ENCODE measurements at places on chromosomes 2 and 18.

DNA sequence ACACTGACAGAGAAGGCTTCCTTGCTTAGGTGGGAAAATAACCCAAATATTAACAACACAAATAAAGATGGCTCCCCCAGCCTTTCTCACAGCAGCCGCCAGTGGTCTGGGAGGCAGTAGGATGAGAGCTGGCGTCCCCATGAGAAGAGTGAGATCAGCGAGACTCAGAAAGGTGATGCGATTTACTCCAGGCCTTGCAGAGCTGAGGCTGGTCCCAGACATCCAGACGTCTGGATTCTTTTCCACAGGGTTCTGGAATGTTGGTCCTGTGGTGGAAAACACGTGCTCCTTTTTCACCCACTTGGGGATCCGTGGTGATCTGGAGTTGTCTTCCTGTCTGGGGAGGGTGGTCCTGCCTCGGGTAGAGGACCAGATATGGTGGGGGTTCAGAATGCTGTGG, 190.6 kb downstream of the CTIF start:
- DNase-seq: peak; percentile 39

DNA sequence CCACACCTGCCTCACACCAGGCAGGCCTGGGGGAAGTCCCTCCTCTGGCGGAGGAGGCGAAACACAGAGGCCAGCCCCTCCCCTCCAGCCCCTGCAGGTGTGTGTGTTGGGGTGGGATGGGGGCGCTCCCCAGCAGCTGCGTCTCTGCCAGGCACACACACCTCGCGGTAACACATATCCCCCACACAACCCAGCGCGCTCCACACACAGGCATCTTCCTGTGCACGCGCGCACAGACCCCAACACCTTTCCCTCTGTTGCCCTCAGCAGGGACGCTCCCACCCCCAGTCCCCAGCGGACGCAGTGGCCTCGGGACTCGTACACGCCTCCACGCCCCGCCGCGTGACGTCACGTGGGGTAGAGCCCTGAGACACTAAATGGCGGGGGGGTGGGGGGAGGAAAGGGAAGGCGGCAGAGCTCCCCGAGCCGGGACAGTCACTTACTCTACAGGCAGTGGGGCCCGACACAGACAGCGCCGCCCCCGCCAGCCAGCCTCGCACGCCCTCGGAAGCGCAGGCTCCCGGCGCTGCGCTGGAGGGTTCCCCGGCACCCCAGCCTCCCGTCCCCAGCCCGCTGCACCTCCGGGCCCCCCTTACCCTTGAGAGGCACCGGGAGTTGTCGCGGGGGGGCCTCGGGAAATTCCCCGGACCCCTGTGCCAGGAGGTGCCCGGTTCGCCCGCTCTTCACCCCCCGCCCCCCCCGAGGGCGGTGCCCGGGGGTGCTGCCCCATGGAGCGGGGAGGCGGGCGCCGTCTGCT, at the start of gene WNT10A:
Gene WNT10A (plus strand): TSS at position 751 of the 757 bp plus-strand sequence. CDS start 144 bp downstream, outside the sequence.
- DNase-seq: no peak

- no peak for DNase-seq
Observed at GRCh38 chr2:183946193-183946592, 652.1 kb upstream of the ZNF804A start.

- DNase-seq: no peak
Observed at GRCh38 chr2:97355887-97356286, 233.8 kb downstream of the ANKRD36B start.

DNA sequence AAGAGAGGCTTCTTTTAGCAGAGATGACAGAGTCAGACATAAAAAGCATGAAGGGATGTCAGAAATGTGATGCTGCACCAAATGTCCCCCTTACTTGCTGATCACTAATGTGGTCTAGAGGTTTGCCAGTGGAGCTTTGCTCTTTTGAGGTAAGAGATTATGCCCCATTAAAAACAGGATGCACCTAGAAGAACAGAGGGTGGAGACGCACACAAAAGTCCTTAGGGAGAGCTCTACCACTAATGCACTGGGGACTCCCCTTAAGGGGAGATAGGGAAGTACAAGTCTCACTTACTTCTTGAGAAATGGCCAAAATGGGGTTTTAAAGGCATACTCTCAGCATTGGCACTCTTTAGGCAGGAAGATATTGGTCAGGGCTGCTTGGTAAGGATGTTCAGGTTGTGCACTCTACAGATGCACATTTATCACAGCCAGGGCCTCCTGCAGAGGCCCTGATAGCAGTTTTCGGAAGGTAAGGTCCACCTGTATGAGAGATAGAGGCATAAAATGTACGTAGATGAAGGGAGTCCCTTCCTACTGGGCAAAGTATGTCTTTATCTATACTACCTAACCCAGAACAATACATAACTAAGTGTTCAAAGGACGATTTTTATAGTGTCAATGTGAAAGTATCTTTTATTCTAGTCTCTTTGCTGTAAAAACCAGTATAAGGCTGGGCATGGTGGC, 17.0 kb upstream of the SCYGR1 start:
- no peak for DNase-seq

DNA sequence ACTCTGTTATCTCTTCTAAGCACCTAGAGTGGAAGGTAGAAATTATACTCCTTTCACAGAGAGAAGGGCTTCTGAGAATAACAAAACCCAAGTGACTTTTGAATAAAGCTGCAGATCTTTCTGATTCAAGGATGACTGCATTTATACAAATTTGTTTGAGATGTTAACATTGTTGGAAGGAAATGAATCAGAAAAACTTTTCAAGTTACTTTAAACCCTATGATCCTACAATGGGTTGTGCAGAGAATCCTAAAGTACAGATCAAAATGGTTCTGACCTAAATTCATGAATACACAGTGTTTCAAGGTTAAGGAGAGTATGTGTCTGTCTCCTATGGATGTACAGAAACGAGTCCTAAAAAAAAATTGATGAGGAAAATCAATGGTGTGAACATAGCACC, 1.8 kb downstream of the RFTN2 start:
- no peak for DNase-seq

GRCh38 chr2:121663434-121663833, 14.2 kb upstream of the CLASP1 start:
- DNase-seq: no peak

DNA sequence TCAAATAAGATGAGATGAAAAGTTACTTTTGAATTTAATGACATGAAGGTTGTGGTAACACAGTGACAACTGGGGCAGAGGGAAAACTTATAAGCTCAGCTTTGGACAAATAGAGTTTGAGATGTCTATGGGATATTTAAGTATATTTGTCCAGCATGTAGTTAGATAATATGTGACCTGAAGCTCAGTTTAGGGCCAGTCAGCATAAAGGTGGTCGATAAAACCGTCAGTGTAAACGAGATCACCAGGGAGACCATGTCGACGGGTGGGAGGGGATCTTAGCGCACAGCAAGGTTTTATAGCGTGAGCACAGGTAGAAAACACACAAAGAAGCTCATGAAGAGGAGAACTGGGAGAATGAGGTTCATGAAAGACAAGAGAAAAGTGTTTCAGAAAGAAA, 7.4 kb upstream of the ERICH2 start:
- no peak for DNase-seq

GRCh38 chr18:61941948-61942471, 49.2 kb upstream of the RNF152 start:
- DNase-seq: no peak

GRCh38 chr2:162184821-162185450, 32.9 kb upstream of the GCG start:
- no peak for DNase-seq

DNA sequence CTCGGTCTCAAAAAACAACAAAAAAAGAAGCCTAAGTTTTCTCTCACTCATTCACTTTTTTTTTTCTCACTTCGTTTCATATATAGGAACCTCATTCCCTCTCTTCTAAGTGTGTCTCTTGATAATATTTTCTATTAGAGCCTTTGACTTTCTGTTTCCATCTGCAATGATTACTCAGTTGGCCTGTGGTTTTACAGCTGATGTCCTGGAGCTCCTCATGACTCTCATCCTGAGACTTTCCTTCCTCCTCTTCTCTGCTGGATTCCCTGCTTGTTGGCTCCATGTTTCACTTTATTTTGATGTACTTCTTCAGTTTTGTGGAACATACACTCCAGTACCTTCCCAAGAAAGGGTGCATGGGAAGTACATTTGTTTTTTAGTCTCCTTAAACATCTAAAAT, 154.2 kb upstream of the GATA6 start:
- no peak for DNase-seq

DNA sequence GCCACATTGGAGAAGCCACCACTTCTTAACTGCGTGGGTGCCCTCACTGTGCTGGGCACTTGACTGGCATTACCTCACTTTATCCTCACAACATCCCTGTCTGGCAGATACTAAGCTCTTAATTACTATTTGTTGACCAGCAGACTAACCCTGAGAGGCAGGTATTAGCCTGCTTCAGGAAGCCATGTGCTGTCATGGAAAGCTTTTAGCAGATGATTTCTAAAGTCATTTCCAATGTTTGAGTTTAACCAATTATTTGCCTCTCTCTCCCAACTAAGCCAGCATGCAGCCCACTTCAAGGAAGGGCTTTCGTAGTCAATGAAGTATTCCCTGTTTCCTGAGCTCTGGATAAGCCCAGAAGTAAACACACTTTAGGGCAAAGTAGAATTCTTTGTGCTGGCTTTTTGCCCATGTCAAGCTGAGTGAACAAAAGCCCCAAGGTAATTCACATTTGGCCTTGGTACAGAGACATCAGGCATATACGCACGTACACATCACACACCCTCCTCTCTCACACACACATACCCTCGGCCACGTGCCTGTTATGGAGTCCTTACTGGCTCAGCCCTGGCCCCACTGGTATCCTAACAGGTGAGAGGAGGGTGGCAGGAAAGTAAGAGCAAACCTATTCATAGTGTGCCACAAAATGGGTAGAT, 108.6 kb downstream of the C1D start:
- no peak for DNase-seq

DNA sequence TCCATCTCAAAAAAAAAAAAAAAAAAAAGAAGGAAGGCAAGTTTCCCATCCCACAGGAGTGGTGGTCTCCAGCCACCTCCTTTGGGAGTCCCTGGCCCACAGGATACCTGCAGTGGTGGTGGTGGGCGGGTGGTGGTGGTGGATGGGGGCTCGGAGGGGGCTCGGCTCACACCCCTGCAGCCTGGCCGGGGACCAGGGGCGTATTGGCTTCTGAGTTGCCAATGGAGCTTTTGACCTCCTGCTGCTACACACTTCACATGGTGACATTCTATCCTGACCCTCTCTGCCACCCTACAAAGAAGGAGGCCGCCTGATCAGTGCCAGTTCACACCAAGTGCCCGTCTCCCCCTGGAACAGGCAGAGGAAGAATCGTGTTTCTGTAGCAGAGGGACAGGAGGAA, 119.6 kb downstream of the NFATC1 start:
- DNase-seq: no peak
